Dermis lymphatic vessel endothelial cell (primary cell): ENCODE measurements at places on chromosomes 1 and 21. TPM values are rescaled to one million over a fixed set of nuclear protein-coding genes. Genes with fewer than 3 reads are reported as not detected.

GNB1 gene
- 79.4 and 88.2 TPM in 2 replicates for total RNA-seq

SPRR4 gene
- not detected in 2 replicates for total RNA-seq

AMY2B gene
- total RNA-seq: 1.1 and 2.9 TPM in 2 replicates

CFHR1 gene
- not detected in 2 replicates for total RNA-seq

FCRL4 gene
- total RNA-seq: not detected in 2 replicates

CGN gene
- total RNA-seq: 0.11 and 0.26 TPM in 2 replicates

CRYZ gene
- total RNA-seq: 37.5 and 44.0 TPM in 2 replicates

HTR6 gene
- total RNA-seq: not detected in 2 replicates

SLC45A1 gene
- total RNA-seq: 0.95 and 0.98 TPM in 2 replicates

RNU1-3 gene
- under 0.01 and 8,230 TPM in 2 replicates for total RNA-seq

ADGRB2 gene
- 0.09 and 0.11 TPM in 2 replicates for total RNA-seq

ASPM gene
- total RNA-seq: 5.4 and 6.7 TPM in 2 replicates
